ENCODE measurements at places on chromosomes 7 and 10.

DNA sequence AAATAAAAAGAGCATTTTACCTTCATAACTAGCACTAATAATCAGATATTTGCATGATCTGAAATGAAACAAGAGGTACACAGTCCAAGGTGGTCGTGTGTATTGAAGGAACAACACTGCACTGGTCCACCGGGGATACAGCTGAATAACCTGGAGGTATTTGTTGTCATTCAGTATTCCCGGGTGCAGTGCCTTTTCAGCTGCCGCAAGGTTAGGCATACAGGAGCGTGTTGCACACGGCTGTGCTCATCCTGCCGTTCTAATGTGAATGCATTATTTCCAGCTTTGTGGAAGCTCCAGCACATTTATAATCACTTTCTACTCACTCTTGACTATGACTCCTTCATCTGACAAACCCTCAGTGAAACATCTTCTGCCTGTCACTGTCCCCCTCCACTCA, 377.8 kb downstream of the GFRA1 start:
- no peak for DNase-seq

GRCh38 chr10:71478173-71478572, 81.5 kb downstream of the CDH23 start:
- no peak for DNase-seq

- DNase-seq, result peak; percentile 85
Observed at GRCh38 chr10:61975391-61975932, 74.0 kb downstream of the ARID5B start.

DNA sequence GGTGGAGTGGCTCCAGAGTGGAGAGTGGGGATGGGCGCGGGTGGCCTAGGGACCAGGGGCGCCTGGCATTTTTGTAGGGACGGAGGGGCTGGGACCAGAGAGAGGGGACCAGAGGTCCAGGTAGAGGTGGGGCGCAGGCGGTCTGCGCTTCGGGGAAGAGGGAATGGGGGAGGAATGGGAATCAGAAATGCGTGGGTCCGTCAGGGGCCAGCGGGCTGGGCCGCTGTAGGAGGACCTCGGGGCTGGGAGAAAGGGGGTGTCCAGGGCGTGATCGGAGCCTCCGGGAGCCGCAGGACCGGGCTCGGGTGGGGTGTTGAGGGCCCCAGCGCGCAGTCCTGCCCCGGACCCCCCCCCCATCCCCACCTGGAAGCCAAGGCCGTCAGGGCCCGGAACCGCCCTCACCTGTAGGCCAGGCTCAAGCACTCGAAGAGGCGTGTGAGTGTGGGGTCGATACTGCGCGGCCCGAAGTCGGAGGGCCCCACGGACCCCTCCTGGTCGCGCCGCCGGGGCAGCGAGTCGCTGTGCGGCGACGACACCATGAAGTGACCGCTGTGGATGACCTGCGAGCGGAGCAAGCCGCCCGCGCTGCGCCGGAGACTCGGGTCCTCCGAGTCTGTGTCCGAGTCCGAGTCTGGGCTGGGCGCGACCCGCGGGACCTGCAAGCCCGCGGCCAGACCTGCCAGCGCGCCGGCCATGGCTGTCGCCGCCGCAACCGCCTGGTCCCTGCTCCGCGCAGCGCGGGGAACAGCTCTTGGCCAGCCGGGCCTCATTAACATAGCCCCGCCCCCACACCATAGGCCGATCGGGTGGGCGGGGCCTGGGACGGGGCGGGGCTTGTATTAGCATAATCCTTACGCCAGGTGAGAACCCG, at the start of gene MLXIPL:
MLXIPL (minus strand) TSS at position 725 of the 871 bp plus-strand sequence; CDS start at position 695, 30 bp downstream.
- DNase-seq, result peak; percentile 80

DNA sequence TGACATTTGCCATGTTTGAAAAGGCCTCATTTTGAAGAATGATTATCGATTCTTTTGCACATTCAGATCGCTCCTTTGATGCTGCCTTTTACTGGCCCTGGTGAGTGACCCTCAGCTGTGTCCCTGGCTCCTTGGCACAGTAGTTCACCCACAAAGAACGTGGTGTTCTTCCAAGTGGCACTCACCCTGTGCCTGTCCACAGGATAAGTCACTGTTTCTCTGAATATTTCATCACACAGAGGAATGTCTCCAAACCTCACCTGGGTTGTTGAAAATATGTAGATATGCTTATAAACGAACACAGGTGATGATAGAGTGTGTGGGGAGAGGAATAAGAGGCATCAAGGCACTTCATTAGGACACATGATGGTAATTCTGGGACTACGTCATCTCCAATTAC, 810.7 kb downstream of the CCSER2 start:
- no peak for DNase-seq

DNA sequence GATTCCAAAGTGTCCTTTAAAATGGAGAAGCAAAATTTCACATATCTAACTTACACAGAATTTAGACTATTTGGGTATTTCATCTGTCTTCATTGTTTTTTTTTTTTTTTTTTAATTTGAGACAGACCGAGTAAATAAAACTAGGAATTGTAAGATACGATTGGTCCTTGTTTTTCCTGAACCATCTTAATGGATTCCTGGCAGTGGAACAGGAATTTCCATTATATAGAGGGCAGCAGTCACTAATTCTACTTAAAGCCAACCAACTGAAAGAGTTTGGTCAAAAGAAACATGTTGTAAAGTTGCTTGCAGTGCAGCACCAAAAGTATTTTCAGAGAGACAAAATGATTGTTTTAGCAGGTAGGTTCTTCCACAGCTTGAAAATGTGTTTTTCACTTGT, 72.5 kb upstream of the HGF start:
- no peak for DNase-seq

GRCh38 chr7:122137251-122138077, 6.6 kb downstream of the AASS start:
- DNase-seq, result peak; percentile 42

Data from epithelial cell of esophagus (primary cell).